Fibroblast of skin of left biceps (primary cell): ENCODE measurements at places on chromosomes 5 and 9.

DNA sequence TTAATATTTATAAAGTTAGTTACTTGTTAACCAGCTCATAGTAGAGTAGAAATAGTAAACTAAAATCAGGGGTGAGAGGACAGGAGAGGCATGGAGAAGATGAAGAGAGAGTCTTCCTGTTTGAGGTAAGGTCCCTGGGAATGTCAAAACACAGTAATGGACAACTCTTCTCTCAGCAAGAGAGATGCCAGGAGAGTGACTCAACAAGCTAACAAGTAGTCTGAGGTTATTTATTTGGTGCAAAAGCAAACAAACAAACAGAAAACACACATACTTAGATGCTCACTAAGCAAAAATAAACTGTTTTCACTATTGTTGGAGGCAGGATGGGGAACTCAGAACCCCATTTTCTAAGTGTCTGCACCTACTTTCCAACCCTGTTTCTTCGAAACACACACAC is 333.2 kb upstream of the RFX3 start:
- DNase-seq: no peak

- peak; percentile 8 for DNase-seq
Measured at GRCh38 chr9:10649076-10649475, 36.3 kb upstream of the PTPRD start.

GRCh38 chr5:16066810-16067209 is 112.8 kb downstream of the MARCHF11 start:
- no peak for DNase-seq

DNA sequence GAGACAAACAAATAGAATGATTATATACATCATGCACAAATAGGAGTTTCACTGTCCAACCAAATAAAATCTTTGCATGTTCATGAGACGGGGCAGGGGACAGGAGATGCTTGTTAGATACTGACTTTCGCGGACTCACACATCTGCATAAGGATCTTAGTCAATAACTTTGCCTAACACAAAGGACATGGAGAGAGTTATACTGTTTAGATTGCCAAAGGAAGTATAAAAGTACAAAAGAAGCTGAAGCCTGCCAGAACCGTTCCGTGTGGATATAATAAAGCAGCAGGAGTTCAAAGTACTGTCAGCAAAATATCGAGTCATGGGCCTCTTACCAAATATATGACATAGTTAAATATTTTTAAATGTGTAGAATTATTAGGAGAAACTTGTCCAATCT is 1148.4 kb downstream of the EFNA5 start:
- DNase-seq: peak; percentile 9

DNA sequence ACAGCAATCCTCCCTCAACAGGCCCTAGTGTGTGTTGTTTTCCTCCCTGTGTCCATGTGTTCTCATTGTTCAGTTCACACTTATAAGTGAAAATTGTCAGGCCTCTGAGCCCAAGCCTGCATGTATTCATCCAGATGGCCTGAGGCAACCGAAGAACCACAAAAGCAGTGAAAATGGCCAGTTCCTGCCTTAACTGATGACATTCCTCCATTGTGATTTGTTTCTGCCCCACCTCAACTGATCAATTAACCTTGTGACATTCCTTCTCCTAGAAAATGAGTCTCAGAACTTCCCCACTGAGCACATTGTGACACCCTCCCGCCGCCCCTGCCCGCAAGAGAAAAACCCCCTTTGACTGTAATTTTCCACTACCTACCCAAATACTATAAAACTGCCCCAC is 17.4 kb upstream of the TRPC7 start:
- DNase-seq: no peak

- peak; percentile 15 for DNase-seq
Measured at GRCh38 chr9:21995006-21995665, 545 bp downstream of the CDKN2B-AS1 start.

DNA sequence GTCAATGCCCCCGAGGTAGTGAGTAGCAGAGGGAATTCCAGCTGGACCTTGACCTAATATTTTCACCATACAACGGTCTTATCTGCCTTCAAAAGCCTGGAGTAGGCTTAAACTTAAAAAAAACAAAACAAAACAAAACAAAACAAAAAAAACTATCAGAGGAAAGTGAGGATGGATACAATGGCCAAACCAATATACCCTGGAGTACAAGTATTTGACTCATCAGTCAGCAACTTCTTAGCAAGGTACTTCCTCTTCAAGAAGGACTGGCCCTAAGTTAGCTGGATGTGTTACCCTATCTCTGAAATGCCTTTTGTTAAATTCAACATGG is 160.6 kb upstream of the GNA14 start:
- no peak for DNase-seq

DNA sequence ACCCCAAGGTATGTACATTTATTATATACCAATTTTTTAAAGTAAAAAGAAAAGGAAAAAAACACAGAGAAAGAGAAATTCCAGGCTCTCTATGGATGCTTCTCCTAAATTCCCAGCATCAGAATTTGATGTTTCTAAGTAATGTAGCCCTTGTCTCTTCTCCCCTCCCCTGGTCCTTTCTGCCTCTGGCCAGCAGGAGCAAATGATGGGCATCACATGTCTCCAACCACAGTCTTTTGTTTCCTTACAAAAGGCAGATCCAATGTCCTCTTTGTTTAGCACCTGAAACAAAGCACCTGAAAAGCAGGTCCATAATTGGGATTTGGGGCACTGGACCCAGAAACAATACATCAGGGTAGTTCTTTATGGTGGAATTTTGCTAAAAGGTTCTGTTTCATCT is 50.4 kb upstream of the APC start:
- DNase-seq: no peak

GRCh38 chr5:149161026-149161687 is 19.9 kb downstream of the ABLIM3 start:
- DNase-seq: no peak

DNA sequence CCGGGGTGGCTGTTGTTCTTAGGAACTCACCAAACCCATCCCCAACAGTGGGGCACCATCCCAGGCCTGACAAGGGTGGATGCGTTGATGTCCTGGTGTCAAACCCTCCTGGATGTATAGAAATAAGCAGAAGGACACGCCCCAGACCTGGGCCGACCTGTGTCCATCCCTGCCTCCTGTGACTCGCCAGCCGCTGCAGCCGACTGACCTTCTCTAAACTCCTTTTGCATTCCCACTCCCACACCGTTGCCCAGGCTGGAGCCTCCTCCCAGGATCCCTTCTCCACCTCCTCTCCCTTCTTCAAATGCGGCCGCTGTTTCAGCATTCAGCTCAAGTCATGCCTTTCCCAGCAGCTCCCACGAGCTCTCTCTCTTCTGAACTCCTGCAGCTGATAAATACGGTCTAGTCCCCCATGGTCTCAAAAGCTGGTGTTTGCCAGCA is 213.2 kb upstream of the IER5L start:
- DNase-seq: no peak

- DNase-seq: no peak
Measured at GRCh38 chr5:6708814-6709213, 4.4 kb upstream of the TENT4A start.

- DNase-seq: peak; percentile 32
Measured at GRCh38 chr9:79641070-79641469, 69.3 kb downstream of the TLE4 start.

DNA sequence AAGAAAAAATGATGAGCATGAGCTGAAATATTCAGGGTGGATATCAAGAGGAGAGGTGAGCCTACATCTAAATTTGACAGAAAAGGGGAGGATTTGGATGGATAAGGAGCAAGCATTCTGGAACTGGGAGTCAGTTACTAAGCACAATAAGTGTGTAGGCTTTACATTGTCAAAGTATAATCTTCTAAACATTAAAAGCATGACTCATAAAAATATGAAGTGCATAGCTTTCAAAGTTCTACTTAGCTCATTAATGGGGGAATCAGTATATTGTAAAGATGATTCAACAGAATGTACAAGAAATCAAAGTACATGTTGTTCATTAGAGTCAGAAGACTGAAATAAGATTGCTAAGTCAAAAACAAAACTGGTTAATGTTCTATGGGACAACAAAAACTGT is 248.0 kb upstream of the GAS1 start:
- no peak for DNase-seq

- no peak for DNase-seq
Measured at GRCh38 chr5:6250121-6250520, 128.2 kb downstream of the MED10 start.

GRCh38 chr9:129414993-129415941 is 205.6 kb downstream of the C9orf50 start:
- DNase-seq: no peak

GRCh38 chr5:138629392-138629791 is 54.2 kb upstream of the HSPA9 start:
- DNase-seq: no peak

DNA sequence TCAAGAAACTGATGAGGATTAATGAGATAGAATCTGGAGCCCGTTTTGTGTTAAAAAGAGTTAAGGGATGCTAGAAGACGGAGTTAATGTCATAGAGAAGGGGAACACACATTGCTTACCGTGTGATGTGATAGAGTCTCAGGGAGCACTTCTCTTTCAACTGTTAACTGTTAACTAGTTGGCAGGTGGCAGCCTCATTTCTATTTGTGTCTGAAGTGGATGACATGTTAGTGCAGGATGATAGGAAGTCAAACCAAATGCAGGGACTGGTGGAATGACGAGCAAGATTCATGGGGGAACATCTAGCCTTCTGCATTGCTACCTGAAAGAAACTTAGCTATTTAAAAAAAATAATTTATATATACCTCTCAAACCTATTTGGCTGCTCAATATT is 222.7 kb downstream of the MAST4 start:
- DNase-seq: no peak

DNA sequence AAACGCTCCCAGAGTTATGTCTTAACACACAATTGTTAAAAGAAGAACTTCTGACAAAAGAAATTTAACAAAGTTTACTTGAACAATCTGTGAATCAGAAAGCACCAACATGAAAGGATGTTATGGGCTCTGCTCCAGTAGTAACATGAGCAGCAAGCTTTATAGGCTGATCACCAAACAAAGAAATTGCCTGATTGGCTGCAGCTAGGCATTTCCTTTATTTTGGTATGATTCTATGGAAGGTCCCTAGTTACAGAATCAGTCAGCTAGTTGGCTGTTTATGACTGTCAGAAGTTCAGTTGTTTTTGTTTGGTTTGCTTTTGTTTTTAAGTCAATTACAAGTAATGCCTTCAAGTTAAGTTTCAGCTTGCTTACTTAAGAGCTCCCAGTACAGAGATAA is 102.4 kb upstream of the SMC2 start:
- DNase-seq: no peak

GRCh38 chr5:110048491-110048890 is 358.8 kb downstream of the MAN2A1 start:
- no peak for DNase-seq

DNA sequence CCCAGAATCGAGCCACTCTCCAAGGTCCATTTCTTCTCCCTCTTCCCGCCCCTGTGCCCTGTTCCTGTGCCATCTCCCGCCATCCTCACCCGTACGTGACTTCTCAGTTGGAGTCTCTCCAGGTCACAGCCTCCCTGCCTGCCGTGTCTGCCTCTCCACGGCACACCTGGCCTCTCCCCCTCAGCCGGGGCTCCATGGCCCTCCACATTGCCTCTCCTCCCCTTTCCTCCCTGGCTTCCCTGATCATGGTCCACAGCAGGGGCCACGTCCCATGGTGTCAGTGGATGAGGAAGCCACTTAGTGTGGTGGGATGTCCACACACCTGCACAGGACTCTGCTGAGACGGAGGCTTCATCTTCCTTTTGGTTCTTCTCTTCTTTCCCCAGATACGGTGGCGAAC is 2.3 kb downstream of the PAEP start:
- DNase-seq: no peak

- peak; percentile 72 for DNase-seq
Measured at GRCh38 chr5:143495821-143496275, 92.4 kb upstream of the NR3C1 start.

DNA sequence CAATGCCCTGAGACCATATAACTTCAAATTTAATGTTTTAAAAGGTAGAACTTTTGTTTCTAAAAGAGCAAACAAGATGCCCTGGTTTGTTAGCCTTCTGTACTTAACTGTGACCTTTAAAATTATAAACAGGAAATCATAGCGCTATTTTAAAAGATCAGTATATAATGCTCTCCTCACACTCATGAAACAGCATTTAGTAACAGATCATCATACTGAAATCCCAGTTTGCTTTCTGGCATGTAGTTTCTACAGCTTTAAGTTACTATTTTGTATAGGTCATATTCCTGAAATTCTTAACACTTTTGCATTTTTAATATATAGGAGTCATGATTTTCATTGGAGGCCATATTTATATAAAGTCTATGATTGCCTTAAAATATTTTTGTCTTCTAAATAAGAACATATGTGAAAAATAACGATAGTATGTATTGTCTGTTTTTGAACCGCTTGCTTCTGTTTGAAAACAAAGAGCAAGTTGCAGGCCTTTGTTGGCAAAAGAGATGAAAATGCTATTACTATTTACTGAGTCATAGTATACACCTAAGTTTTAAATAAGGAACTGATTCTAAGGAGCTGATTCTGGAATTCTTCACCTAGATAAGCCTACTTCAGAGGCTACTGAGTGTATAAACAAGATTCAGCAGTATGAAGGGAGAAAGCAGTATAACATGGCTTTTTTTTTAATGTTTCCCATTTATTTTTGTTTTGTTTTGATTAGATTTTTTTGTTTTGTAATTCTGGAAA is 20.5 kb downstream of the SRFBP1 start:
- no peak for DNase-seq

DNA sequence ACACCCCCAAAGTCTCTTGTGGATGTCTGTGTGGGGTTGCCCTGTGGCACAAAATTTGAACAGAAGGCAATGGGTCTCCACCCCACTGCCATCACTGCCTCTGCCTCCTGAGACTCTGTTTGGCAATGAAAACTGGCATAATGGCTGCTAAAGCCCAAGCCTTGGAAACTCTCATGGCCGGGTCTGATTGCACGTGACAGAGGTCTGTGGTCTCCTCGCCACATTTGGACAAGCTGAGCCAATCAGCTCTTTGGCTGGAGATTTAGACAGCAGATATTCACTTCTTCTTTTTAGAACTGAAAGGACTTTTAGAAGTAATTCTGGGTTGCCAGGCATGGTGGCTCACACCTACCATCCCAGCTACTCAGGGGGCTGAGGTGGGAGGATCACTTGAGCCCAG is 5.5 kb downstream of the GGTA1 start:
- DNase-seq: no peak

GRCh38 chr5:91245871-91246270 is 137.2 kb downstream of the ARRDC3 start:
- DNase-seq: no peak

DNA sequence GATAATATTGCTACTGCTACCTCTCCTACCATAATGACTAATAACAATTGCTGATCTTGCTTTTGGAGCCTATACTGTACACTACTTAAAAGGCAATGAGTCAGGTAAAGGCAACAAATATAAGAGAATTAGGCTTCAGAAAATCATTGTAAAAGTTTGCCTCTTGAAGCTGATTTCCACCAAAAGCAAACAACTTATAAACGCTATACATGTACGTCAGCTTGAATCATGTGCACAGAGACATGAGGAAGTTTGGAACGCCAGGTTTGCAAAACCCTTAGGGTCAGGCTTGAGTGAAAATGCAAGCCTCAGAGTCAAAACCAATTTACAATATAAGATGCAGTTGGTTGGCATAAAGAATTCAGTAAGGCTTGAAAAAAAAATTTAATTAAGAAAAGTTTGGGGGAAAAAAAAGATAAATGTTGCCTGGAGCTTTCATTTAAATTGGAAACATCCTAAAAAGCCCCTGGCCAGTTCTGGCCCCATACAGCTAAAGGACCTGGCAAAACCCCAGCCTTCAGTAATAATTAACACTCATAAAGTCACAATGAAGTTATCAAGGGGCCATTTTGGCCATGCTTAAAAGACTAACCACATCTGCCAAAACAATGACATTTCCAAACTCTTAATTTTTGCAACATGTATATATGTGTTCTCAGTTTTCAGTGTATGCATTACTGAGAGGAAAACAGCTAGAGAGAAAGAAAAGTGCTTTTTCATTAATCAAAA is 181.0 kb upstream of the NFIL3 start:
- DNase-seq: no peak
